GM04503 (cell line): ENCODE measurements at places on chromosomes 11 and 22.

DNA sequence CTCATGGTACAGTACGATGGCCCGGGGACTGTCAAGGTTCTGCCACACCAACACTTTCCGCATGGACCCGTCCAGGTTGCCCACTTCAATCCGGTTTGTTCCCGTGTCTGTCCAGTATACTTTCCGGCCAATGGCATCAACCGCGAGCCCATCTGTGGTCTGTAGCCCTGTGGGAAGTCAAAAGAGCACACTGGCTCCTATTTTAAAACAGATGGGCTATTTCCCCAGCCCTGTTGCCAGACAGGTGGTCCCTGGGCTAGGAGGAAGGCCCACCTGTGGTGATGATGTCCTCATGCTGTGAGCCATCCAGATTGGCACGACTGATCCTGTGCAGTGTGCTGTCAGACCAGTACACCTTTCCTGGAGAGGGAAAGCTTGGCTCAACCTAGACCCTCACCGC lies 30.4 kb upstream of the CKAP5 start:
- no peak for DNase-seq

DNA sequence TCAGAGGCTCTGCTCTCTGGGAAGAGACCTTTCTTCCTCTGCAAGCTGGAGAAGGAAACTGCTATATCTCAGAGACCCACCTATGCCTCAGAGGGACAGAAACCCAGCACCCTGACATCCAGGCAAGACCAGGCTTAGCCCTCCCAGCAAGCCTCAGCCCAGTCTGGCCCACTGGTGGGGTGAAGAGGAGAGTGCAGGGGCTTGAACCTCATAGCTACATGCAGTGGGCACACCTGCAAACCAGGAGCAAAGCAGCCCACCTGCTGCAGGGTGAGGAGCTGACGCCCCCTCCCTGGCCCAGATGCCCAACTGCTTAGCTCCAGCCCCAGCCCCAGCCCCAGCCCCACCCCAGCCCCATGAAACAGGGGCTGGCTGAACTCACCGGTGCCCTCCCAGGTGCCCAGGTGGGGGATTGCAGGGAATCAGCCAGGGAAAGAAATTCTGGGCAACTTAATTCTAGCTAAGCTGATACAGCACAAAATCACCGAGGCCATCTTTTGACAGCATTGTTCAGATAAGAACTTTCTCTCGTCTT lies 246.8 kb downstream of the BUD13 start:
- no peak for DNase-seq

DNA sequence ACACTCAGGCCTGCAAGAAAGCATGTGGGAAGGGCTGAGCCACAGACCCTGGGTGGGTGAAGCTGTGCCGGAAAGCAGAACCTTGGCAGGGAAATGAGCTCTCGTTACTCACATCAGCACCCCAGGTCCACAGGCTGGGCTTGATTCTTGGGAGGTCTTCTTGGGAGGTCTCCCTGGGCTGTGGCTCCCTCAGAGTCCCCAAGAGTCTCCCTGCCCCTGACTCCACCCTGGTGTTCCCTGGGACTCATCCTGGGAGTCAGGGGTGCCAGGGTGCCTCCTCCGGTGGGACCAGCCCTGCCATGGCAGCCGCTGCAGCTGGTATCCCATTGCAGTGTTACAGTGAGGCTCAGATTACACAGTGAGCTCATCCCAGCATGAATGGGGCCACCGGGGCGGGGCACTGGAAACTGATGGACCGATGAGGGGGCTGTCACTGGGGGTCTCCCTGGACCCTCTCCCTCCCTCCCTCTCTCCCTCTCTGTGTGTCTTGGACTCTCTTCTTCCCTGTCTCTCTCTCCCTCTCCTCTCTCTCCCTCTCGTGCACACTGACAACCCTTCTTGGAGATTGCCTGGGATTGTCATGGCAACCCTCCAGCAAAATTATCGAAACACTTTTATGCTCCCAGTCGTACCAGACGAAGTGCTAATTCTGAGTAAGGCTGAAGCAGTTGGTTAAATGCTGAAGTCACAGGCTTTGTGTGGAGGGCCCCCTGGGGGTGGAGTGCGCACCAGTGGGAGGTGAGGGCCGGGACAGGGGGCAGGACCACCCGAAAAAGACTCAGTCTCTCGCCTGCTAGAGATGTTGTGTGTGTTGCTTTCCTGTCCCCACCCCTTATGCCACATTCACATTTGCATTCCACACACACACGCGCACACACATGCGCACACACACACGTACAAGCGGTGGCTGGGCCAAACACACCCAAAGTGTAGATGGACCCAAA lies 8.6 kb upstream of the C11orf96 start:
- DNase-seq = no peak

DNA sequence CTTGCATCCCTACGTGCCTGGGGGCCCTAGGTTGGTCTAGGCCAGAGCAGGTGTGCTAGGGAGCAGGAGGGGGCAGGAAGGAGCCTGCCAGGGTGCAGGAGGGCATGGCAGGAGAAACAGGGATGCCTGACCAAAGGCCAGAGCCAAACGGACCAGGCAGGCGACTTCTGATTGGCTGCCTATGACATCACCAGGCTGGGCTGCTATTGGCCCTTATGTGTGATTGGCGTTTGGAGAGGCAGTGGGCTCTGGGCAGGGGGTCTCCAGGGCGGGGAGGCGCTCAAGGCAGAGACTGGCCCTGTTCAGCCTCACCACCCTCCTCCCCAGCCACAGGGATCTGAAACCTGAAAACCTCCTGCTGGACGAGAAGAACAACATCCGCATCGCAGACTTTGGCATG lies 44.4 kb downstream of the MOB2 start:
- DNase-seq = no peak

- DNase-seq = no peak
Measured at GRCh38 chr11:103364687-103365086, 255.5 kb downstream of the DYNC2H1 start.

- peak; percentile 77 for DNase-seq
Measured at GRCh38 chr11:64317961-64318765, at the start of gene PRDX5. Gene PRDX5 (plus strand): TSS chr11:64318121. CDS start chr11:64318216, 95 bp downstream.

DNA sequence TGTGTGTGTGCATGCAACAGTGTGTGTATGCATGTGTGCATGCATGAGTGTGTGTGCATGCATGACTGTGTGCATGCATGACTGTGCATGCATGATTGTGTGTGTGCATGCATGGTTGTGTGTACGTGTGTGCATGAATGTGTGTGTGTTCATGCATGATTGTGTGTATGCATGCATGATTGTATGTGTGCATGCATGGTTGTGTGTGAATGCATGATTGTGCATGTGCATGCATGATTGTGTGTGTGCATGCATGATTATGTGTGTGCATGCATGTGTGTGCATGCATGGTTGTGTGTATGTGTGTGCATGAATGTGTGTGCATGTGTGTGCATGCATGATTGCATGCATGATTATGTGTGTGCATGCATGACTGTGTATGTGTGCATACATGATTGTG lies 1052.0 kb downstream of the TBC1D22A start:
- no peak for DNase-seq

DNA sequence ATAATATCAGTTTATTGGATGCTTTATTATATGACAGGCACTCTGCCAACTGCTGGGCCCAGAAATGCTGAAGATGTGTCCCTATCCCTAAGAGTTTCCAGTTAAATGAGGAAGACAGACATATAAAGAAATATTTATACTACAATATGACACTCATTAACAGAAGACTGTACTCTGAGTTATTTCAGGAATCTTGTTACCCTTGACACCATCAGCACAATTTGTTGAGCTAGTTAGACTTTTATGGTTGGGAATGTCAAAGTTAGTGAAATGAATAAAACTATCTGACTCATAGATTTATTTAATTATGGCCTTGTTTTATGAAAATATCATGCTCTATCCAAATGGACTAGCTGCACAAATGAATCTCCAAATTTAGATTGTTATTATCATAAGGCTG lies 25.6 kb upstream of the MSANTD4 start:
- no peak for DNase-seq

DNA sequence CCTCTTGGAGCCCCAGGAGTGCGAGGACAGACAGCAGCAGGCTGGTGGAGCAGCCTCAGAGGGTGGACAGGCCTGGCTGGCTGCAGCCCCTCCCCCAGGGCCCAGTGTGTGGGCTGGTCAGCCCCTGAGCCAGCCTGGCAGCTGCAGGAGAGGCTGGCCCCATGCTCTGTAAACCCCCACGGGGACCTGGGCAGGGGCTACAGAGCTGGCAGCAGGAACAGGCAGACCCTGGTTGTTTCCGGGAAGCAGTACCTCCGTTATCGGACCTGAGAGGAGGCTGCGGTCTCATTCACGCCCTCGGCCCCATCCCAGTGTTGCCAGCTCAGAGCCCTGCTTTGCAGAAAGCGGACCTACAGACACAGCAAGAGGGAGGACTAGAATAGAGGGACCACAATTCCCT lies 38.5 kb upstream of the COMT start:
- no peak for DNase-seq
